ENCODE measurements at places on chromosomes 7 and 10.
A peak's percentile ranks its signal among the peaks of the same experiment; 100 is the strongest.

DNA sequence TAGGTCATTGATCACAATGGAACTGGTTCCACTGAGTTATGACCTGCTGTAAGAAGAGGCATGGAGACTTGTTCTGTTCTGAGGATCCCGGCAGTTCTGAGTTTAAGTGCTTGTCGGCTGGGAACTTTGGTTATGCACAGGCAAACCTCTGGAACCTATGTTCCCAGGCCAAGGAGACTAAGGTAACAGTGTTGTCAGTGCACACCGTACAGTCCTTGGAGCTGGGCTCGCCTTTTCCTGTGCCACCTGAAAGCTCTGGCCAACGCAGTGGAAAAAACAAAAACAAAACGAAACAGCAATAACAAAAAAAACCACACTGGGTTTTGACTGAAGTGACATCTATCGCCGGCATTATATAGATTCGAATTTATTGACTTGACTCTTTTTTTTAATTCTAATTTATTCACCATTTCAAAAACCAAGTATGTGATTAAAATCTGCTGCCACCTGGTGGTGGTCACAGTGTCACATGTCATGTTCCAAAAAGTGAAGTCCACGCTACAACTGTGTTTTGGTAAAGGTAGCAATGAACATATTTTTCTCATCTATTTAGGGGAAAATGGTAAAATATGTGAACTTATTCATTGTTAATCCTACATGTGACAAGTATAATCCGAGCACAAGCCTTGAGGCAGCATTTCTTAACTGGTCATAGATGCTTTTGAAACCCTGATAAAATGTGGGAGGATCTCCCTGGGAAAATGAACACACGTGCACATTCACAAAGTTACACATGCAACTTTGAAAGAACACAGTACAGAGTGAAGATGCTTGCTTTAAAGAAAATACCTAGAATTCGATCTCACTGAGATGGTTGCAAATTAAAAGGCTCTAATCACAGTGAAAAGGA is 113.8 kb upstream of the PPP2R2D start:
- DNase-seq: peak; percentile 13

GRCh38 chr10:72242675-72243074 is 26.6 kb upstream of the ASCC1 start:
- DNase-seq: no peak

- DNase-seq: no peak
Observed at GRCh38 chr7:138247568-138248333, 171.5 kb downstream of the AKR1D1 start.

GRCh38 chr10:129605266-129605985 is 138.4 kb downstream of the MGMT start:
- DNase-seq: no peak

DNA sequence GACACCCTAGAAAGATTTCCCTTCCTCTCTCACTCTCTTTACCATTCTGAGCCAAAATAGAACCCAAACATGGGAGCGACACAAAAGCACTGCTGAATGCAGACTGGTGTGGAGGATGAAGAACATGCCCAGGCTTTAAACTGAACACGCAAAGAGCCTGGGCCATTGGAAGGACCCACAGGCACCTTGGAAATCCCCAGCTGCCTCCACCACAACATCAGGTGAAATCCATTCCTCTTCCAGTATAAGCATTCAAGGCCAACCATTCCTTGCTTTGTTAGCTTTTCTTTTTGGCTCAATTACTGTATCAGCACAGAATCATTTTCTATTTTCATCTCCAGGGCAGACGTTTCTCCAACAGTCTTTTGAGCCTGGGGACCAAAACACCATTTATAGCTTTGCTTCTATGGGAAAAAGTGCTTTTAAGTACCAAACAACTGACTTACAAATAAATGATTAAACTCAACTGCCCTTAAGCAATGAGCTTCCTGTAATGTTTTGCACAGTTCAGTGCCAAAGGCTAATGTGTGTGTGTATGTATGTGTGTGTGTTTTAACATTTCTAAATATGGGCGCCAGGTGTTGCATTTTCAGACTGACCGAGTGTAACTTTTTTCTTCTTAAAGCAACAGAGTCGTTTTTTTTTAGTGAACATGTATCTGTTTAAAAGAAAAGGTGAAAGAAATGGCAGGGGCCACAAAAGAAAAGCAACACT is 16.2 kb upstream of the BLNK start:
- DNase-seq: no peak

GRCh38 chr7:1144269-1144771 is 15.7 kb downstream of the ZFAND2A start:
- no peak for DNase-seq

Measured in stimulated activated CD4-positive, alpha-beta T cell treated with anti-CD3 and anti-CD28 coated beads, Interleukin-12 subunit alpha, Interleukin-12 subunit beta, amount 100 ng/mL, for 4 hours (primary cell).